Activated naive CD4-positive, alpha-beta T cell (primary cell): ENCODE measurements at places on chromosomes 16 and 17.
A peak's percentile ranks its signal among the peaks of the same experiment; 100 is the strongest.

- DNase-seq = no peak
Observed at GRCh38 chr17:12619459-12620199, 46.1 kb upstream of the MYOCD start.

DNA sequence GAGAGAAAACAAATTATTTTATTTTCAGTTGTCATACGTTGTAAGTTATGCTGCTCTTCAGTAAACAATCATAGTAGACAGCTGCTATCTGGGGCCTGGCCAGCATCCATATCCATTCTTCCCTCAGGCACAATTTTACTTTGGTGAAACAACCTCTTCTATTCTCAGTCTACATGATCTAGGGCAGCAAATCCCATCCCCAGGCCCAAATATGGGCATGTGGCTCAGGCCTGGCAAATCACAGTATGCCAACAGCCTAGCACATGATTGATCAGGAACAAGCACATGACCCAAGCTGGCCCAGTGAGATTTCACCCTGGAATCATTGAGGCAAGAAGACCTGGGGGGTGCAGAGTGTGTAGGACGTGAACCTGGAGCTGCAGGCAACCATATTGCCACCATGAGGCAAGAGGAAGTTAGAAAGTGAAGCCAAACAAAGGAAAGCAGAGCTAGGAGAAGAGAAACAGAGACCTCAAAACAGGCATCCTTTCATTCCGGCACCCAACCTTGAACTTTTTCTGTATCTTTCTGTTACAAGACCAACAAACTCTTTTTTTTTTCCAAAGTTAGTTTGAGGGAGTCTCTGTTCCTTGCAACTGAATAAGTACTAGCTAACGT, 10.3 kb upstream of the ABCC12 start:
- no peak for DNase-seq

DNA sequence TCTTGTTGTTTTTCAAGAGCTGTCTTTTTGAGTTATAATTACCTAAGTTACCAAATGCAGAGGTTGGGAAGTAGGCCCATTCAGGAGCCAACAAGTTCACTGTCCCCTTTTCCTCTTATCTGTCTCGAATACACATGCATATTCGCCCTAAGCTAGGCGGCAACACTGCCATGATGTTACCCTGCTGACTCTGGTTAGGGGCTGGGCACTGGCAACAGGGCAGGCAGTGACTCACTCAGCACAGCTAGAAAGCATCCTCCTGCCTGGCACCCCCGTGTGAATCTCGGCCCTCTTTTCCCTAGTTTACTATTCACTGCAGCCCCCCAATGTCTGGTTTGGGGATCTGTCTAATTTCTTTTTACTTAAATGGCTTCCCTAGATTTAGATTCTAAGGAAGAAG, 13.8 kb downstream of the DBF4B start:
- no peak for DNase-seq

- DNase-seq = no peak
Observed at GRCh38 chr17:48985436-48986245, 11.5 kb upstream of the IGF2BP1 start.

GRCh38 chr17:75998327-75998795, 2.3 kb upstream of the CDK3 start:
- DNase-seq = no peak

DNA sequence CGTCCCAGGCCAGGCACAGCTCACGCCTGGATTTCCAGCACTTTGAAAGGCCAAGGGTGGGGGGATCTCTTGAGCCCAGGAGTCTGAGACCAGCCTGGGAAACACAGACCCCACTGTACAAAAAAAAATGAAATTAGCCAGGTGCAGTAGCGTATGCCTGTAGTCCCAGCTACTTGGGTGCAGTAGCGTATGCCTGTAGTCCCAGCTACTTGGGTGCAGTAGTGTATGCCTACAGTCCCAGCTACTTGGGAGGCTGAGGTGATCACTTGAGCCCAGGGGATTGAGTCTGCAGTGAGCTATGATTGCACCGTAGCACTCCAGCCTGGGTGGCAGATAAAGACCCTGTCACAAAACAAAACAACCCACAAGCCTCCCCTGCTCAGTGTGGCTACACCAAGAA, 27.0 kb upstream of the SLC25A19 start:
- no peak for DNase-seq

GRCh38 chr17:81440511-81441244, 45.4 kb downstream of the BAHCC1 start:
- DNase-seq = no peak

GRCh38 chr17:80986046-80986445, 5.6 kb upstream of the CHMP6 start:
- no peak for DNase-seq

- DNase-seq = peak; percentile 41
Observed at GRCh38 chr17:386141-386876, 33.7 kb upstream of the RPH3AL start.

- peak; percentile 41 for DNase-seq
Observed at GRCh38 chr17:78421534-78422266, 43.3 kb downstream of the PGS1 start.

DNA sequence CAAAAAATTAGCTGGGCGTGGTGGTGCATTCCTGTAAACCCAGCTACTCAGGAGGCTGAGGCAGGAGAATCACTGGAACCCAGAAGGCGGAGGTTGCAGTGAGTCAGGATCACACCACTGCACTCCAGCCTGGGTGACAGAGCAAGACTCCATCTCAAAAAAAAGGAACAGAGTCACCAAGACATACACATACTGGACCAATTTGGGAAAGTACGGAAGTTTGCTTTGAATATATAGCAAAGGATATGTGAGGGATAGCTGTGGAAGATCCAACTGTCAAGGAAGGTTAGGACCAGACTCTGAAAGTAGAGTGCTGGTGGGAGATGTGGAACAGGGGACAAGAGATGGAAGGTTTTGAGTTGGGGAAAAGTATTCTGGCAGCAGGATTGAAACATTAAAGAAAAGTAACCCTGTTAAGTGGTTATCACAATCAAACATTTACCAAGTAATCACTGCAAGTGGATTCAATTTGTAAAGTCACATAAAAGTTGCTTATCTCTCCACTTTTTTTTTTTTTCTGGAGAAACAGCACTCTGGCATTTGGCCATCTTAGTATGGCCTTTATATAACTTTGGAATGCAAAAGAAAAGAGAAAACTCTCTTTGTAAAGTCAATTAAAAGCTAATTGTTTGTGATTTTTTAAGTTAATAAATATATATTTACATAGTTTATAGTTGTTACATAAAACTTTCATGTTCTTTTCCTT, 259.4 kb upstream of the TBX2 start:
- no peak for DNase-seq

DNA sequence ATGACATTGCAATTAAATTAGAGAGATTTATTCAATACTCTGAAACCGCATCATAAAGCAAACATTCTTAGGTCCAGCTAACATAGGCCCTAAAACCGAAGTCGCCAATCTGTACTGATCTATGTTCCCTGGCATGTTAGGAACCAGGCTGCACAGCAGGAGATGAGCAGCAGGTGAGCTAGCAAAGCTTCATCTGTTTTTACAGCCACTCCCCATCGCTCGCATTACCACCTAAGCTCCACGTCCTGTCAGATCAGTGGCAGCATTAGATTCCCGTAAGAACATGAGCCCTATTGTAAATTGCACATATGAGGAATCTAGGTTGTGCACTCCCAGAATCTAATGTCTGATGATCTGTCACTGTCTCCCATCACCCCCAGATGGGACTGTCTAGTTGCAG, 91.5 kb downstream of the PARN start:
- no peak for DNase-seq

DNA sequence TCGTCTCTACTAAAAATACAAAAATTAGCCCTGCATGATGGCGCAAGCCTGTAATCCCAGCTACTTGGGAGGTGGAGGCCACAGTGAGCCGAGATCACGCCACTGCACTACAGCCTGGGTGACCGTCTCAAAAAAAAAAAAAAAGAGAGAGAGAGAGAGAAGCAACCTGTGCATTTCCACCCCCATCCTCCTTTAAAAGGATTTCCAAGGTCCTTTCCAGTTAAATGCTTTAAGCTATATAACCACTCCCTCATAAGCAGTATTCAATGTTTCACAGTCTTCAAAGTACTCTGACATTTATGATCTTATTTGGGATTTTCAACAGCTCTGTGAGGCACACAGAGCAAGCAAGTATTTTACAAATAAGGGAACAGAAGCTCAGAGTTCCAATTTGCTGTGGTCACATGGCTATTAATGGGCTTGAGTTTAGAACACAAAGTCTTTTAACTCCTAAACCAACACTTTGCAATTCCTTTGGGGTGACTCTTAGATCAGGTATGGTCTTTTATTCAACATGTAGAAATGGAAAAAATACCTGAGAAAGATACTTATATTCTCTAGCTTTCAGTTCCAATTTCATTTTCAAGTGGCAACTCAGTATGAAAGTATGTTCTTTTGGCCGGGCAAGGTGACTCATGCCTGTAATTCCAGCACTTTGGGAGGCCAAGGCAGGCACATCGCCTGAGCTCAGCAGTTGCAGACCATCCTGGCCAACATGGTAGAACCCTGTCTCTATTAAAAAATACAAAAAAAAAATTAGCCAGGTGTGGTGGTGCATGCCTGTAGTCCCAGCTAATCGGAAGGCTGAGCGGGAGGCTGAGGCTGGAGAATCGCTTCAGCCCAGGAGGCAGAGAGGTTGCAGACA, 31.3 kb downstream of the SPOP start:
- DNase-seq = no peak

GRCh38 chr17:22265807-22266206, 573.5 kb downstream of the KCNJ18 start:
- no peak for DNase-seq

DNA sequence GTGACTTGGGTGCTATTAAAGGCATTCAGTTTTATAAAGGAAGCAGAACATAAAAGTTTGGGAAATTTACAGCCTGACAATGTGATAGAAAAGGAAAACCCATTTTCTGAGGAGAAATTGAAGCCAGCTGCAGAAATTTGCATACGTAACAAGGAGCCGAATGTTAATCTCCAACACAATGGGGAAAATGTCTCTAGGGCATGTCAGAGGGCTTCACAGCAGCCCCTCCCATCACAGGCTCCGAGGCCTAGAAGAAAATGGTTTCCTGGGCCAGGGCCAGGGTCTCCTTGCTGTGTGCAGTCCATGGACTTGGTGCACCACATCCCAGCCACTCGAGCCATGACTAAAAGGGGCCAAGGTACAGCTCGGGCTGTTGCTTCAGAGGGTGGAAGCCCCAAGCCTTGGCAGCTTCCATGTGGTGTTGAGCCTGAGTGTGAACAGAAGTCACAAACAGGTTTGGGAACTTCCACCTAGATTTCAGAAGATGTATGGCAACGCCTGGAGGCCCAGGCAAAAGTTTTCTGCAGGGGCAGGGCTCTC, 23.9 kb upstream of the TOM1L1 start:
- DNase-seq = no peak

- no peak for DNase-seq
Observed at GRCh38 chr17:49471769-49472168, 23.3 kb upstream of the NGFR start.

GRCh38 chr17:15475631-15476354, 8.4 kb upstream of the CDRT4 start:
- no peak for DNase-seq

- no peak for DNase-seq
Observed at GRCh38 chr17:59311051-59311468, 20.4 kb upstream of the YPEL2 start.

- DNase-seq = no peak
Observed at GRCh38 chr17:31299624-31300023, 2.6 kb upstream of the OMG start.

GRCh38 chr17:32516940-32517701, 30.3 kb downstream of the CDK5R1 start:
- DNase-seq = no peak

- peak; percentile 52 for DNase-seq
Observed at GRCh38 chr17:81241648-81242420, 2.7 kb downstream of the NDUFAF8 start.

- DNase-seq = no peak
Observed at GRCh38 chr17:50570528-50570927, 10.0 kb downstream of the CACNA1G start.

DNA sequence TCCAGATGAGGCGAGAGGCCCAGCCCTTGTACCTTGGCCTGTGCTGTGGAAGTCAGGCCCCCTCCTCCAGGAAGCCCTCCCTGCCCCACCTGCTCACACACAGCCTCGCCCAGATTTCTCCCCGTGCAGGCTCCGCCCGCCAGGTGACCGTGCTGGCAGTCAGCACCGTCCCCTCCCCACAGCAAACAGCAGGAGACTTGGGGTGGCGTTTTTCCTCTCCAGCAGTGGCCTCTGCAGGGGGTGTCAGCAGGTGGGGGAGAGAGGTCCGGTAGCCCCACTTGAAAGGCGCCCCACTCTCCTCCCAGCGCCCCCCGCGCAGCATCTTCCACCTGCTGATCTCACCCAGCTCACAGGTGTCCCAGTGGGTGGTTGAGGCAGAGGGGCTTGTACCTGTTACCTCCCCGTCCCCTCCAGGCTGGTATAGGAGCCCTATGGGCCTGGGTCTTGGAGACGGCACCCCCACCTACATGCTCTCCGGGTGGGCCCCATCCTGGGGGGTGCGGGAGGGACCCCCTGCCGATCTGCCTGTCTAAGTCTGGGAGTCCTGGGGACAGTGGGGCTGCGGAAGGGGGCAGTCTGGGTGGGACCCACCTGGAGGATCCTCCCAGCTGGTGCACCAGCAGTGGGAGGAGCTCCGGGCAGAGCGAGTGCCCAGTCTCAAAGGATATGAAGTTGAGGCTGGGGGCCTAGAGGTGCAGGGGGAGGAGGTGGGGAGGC, 4.2 kb upstream of the C1QTNF8 start:
- no peak for DNase-seq

GRCh38 chr16:84194018-84194417, 3.1 kb downstream of the ADAD2 start:
- no peak for DNase-seq

DNA sequence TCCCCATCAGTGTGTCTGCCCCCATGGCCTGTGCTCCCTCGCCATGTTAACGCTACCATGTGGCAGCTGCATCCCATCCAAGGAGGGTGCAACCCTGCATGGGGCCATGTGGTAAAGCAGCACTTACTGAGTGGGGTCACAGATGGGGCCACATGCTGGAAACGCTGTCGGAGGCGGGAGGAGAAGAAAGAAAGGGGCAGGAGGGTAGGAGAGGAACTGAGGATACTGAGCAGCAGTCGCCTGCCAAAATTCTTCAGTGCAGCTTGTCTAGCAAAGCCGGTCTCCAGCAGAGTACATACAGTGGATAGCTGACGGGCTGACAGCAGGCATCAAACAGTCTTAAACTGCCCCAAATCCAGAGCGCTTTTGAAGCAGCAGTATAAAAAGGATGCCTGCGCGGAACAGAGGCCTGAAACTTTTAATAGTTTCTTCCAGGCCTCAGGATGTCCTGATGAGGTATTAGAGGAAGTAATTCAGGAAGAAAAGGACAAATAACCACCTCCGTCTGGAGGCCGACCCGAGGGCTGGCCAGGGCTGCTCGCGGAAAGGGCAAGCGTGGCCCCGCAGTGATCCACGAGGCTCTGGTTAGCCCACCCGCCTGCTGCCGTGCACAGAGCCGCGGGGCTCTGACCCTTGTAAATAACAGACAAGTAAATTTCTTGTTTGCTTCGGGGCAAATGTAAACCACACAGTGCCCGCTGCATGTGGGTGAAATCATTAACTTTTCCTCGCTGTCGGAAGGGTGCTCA, 149.0 kb downstream of the CCDC182 start:
- DNase-seq = no peak

- DNase-seq = peak; percentile 42
Observed at GRCh38 chr17:58328195-58329034, at the start of gene TSPOAP1. Gene TSPOAP1 (minus strand): TSS chr17:58328795. CDS start chr17:58327920, 875 bp downstream.

GRCh38 chr17:78889531-78889930, 13.5 kb downstream of the CEP295NL start:
- no peak for DNase-seq

- peak; percentile 48 for DNase-seq
Observed at GRCh38 chr17:65055708-65056638, 567 bp downstream of the GNA13 start.
